ENCODE measurements at places on chromosomes 5 and 9.

DNA sequence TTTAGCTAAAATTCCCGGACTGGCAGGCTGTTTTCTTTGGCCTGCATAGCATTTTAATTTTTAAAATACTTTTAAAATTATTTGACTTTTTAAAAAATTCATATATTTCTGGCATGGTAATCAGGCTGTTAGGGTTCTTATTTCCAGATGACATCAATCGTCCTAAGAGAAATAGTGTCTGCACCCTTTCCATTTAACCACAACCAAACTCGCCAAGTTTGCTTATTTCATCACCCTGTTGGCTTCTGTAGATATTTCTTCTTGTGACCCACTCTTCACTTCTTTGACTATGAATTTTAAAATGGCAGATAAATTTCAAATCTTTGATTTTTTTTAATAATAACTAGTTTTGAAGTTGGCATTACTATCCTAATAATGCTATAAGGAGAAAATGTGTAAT, 675.7 kb upstream of the FTMT start:
- no peak for DNase-seq

GRCh38 chr5:73894860-73895259, 268.9 kb downstream of the ARHGEF28 start:
- DNase-seq = no peak

DNA sequence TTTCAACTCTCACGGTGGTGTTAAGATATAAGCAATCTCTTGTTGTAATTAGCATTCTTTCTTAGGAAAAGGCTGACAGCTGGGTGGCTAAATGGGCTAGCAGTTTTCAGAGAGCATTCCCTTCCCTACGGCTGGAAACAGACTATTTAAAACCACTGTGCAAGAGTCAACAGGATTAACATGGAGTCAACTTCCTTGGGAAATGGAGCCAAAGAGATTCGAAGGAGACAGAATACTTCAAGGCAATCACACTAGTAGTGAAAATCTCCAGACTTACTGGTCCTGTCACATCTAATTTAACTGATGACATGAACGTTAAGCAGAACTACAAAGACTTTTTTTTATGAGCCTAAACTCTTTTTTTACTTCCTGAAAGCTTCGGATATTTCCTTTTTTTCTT, 453.3 kb upstream of the ITGA1 start:
- DNase-seq = no peak

DNA sequence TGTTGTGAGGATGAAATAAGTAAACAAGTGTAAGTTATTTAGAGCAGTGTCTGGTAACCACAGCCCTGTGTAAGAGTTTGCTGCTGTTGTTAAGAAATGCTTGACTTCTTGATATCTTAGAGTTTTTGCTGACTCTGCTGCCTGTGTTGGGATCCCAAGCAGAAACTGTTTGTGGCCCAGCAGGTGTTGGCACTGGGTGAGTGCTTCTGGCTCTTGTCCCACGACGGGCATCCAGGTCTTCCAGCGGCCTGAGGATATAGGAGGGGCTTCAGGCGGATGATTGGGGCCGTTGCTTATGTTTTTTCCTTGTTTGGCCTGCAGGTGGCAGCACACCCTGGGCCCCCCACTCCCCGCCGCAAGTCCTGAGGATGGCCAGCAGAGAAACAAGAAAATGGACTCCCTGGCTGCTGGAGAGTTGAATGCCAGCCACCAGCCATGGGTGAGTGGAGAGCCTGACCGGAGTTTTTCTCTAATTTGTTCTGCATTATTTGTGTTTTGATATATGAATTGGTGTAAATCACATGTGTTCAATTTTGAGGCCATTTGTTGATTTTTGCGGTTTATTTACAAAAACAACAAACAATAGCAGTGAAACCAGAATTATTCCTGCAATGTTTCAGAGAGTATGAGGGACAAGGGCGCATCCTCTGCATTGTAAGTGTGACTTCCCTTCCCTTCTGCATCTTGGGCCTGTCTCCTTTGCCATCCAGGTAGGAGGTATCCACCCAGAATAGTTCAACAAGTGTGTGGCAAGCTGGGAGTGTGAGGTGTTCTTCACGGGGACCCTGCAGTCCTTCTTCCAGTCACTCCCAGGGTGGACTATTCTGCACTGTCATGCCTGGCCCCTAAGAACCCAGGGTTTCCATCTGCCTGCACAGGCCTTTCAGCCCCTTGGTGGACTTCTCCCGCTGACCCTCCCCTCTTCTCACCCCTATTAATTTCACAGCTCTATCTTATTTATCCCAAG, 50.3 kb downstream of the SLC22A5 start:
- DNase-seq = peak; percentile 36

DNA sequence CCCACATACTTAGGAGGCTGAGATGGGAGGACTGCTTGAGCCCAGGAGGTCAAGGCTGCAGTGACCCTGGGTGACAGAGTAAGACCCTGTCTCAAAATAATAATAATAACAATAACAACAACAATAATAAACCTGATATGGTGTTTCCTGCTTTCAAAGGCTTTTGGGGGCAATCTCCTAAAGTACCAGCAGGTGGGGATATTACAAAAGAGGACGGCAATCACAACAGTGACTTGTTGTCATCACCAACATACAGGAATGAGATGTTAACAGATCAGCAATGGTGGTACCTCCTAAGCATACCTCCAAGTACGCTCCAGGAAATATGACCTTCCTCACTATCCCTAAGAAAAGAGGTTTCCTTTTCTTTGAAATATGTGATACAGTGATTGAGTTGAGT, 91.1 kb upstream of the RNF180 start:
- DNase-seq = peak; percentile 8

DNA sequence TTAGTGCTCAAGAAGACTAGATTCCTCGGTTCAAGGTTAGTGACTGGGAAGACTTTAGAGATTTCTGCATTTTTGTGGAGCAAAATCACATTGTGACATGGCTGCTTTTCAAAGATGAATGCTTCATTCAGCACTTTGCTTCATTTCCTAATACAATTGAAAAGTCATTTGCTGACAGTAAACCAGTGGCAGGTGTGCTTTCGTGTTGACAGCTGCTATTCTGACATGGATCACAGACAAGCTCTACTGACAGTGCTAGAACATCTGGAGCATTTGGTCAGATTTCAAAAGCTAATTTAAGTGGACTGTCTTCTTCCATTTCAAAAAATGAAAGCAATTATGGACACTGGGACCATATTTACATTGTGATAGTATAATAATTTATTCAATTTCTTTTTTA, 1060.1 kb downstream of the PTPRD start:
- DNase-seq = peak; percentile 84

- DNase-seq = no peak
These were observed 212.2 kb upstream of the ACO1 start for GRCh38 chr9:32172256-32172655.

DNA sequence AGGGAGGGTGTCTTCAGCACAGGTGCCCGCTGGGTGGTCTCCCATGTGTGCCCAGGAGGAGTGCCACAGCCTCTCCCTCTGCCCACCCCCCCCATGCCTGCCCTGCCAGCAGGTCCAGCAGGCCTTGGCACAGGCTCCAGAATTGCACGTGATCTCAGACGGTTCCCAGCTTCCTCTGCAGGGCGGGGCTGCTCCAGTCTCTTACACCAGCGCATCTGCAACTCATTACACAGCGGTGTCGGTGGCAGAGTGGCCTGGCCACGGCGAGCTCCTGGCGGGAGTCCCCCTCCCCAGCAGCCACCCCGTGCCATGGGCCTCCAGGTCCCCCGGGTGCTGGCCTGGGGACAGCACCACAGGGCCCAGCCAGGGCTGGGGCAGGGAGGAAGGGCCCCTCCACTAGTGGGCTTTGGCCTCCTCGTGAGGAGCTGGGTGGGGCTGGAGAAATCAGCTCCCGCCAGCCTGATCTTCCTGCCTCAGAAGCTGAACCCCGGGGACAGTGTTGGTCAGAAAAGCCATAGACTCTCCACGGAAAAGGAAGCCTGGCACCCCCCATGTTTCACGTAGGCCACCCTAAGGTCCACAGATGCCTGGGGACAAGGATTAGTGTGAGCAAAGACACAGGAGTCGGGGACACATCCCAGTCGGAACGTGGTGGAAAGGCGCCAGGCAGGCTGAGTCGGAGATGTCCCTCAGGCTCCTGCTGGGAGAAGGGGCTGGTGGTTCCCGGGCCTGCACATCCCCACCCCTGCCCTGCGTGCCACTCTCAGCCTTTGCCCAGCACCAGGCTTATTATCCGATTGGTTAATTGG, 40.2 kb downstream of the RXRA start:
- DNase-seq = peak; percentile 99

- no peak for DNase-seq
These were observed 151.9 kb downstream of the NDUFS4 start for GRCh38 chr5:53712327-53712726.

DNA sequence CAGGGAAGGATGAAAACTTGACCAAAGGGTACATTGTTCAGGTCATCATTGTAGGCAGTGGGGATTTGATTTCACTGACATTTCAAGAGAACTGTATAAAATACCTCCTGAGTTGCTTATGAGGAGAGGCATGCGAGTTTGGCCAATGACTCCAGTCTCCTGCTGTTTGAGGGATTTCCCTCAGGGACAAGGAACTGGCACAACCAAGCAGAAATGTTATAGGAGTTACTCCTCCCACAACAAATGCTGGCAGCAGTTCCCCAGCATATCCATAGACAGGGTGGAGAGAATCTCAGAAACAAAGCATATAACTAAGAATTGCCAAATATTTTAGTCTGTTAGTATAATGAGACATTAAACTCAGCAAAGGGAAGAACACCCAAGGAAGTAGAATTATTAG, 47.2 kb upstream of the FBXL7 start:
- DNase-seq = no peak

DNA sequence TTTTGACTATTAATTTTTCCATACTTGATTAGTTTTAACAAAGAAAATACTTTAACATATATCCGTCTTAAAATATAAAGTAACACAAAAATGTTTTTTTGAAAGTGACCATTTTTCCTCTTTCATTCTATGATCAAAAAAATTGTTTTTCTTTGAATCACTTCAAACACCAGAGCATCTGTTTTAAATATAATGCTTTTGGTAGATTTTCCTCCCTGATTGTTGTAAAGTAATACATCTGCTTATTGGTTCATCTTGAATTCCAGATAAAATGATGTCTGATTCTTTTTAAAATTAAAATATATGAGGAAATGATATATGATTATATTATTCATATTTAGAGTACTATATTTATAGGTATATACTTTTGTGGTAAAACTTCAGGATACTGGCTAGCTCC, 76.2 kb upstream of the LPAR1 start:
- DNase-seq = no peak

- DNase-seq = peak; percentile 49
These were observed 43.0 kb upstream of the NOTCH1 start for GRCh38 chr9:136588663-136589464.

DNA sequence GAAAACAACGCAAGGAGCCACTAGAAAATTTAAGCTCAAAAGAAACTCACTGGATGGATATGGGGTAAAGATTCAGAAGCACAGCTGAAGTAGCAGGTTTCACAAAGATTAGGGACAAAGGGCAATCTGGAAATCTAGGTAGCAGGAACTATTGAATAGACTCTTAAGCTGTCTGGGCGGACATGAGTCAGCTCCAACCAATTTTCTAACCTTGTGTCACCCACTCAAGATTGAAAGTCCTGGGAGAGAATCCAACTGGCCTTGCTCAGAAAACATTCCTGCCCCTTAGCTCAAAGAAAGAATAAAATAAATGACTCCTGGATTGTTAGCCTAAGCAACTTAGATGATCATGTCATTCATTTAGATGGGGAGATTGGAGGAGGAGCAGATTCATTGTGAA, 69.2 kb downstream of the STK32A start:
- DNase-seq = no peak

- DNase-seq = no peak
These were observed 1.8 kb upstream of the SELENOP start for GRCh38 chr5:42813533-42813932.

DNA sequence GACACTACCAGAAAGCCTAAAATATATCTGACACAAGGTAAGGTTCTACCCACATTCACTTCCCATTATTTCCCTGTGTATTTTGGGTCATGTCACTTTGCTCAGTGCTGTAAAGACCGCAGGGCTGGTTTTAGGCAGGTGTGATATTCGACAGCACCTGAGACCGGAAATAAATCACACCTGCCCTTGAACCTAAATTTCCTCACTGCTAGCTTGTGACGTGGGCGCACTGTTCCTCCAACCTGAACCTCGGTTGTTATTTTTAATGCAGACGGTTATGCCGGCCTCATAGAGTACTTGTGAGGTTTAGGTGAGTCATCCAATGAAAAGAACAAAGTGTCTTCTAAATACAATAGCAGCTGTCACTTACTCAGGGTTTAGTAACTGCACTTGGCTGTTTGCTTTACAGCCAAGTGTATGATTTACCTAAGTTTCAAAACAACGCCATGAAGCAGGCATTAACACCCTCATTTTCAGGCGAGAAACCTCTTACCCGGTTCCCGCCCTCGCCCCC, 20.7 kb upstream of the ZNF782 start:
- peak; percentile 58 for DNase-seq

GRCh38 chr9:114286146-114286679, 36.7 kb upstream of the ORM1 start:
- DNase-seq = no peak

GRCh38 chr5:135934939-135935338, 19.8 kb downstream of the LECT2 start:
- DNase-seq = no peak

GRCh38 chr5:128757196-128757959, 207.9 kb upstream of the SLC27A6 start:
- DNase-seq = no peak

DNA sequence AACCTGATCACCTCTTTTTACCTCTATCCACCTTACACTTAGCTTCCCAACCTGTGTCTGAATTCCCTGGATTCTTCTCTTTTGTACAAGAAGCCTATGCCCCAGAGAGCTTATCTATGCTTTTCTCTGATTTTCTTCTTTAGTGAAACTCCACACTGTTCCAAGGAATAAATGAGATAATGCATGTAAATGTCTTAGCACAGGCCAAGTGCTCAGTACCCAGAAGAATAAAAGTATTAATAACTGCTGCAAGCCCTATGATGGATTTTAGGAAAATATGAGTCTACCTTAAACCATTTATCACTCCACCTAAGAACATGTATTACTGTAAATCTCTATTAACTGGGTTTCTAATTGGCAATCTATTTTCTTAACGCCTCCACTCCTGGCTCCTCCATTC, 168.5 kb upstream of the TNC start:
- no peak for DNase-seq

DNA sequence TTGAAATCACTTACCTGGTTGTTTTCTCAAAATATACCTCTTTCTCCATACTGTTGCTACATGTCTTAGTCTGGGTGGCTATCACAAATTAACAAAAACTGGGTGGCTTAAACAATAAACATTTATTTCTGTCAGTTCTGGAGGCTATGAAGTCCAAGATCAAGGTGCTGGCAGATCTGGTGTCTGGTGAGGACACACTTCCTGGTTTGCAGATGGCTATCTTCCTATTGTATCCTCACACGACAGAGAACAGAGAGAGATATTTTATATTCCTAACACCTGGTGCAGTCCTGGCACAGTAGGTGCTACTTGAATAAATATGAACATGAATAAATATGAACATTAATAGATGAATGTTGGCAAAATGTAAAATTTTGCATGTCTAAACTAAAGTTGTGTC, 164.3 kb upstream of the ACOT12 start:
- DNase-seq = no peak

GRCh38 chr5:76771705-76772405, 47.0 kb upstream of the F2RL1 start:
- no peak for DNase-seq

Measured in NCI-H2171 treated with DMSO at 0.1 percent for 48 hours (cell line).